ENCODE measurements at places on chromosomes 5 and 9. TPM values are rescaled to one million over a fixed set of nuclear protein-coding genes. Genes with fewer than 3 reads are reported as not detected.

- no peak for DNase-seq
These were observed 173.5 kb downstream of the SLIT3 start for GRCh38 chr5:169127431-169127830.

- DNase-seq: no peak
These were observed 601.1 kb downstream of the TLR4 start for GRCh38 chr9:118305331-118305730.

GRCh38 chr9:14453286-14453685 is 139.3 kb upstream of the NFIB start:
- DNase-seq: no peak

DNA sequence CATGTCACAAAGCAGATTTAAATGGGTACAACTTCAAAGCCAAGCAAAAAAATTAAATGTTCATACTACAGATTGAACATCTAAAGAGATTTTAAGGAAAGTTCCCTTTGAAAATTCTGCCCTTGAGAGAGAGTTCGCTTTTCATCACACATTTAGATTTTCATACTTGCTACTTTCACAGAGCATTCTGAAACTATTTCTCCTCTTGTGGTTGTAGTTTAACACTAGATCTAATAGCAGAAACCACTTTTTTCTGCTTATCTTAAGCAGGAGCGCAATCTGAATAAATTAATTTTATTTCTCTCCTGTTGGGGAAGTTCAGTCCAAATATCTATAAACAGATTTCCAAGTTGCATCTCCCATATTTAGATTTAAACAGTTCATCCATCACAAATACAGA is 173.3 kb upstream of the RASA1 start:
- no peak for DNase-seq

- DNase-seq: no peak
These were observed 279.4 kb downstream of the BNC2 start for GRCh38 chr9:16591092-16591491.

- DNase-seq: no peak
These were observed 8.5 kb upstream of the ACSL6 start for GRCh38 chr5:132019857-132020555.

DNA sequence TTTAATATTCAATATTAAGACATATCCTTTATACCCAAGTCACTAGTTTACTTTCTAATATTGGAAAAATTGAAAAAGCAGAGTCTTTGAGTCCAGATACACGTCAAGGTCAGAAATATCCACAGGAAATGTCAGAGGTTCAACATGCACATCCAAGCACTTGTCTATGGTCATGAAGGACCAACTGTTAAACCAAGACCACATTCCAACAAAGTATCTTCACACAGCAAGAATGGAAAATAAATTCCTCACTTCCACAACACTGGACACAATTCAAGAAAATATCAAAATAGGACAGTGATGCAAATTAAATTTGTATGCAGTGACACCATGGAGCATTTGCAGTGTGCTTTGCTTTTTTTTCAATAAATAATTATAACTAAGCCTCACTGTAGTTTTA is 142.5 kb downstream of the GABRB2 start:
- DNase-seq: no peak

- DNase-seq: no peak
These were observed 60.5 kb upstream of the PITX1 start for GRCh38 chr5:135094339-135095051.

DNA sequence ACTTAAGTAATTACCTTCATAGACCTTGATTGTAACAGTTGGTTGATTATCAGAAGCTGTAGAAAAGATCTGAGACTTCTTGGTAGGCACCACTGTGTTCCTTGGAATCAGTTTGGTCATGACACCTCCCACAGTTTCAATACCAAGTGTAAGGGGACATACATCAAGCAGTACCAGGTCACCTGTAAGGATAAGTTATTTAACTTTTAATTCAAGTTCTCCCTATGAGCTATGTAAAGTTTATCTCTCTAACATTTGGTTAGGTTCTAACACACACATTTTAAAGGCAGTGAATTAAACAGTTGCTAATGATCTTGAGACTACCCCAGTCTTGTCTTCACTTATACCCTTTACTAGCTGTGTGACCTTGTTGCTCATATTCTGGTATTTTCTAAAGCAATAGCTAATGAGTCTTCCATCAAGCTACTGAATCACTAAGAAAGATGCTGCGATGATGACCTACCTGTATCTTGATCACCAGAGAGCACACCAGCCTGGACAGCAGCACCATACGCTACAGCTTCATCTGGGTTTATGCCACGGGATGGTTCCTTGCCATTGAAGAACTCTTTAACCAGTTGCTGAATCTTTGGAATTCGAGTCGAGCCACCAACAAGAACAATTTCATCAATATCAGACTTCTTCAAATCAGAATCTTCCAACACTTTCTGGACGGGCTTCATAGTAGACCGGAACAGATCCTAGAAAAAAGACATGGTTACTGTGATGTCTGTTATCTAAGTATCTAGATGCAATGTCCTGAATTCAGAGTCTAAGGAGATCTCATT is 2.8 kb downstream of the HSPA5 start:
- no peak for DNase-seq

DNA sequence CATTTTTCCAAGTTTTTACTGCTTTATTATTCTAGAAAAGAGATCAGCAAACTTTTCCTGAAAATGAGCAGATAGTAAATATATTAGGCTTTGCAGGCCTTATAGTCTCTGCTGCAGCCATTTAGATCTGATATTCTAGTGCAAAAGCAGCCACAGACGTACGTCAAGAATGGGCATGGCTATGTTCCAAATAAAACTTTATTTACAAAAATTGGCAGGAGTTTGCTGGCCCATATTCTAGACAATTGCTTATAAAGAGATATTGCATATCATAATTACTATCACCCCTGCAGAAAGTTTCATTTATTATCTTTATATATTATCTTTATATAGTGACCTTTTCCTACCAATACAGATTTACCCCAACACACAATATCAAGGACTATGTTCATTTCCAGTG is 161.9 kb upstream of the ACOT12 start:
- no peak for DNase-seq

DNA sequence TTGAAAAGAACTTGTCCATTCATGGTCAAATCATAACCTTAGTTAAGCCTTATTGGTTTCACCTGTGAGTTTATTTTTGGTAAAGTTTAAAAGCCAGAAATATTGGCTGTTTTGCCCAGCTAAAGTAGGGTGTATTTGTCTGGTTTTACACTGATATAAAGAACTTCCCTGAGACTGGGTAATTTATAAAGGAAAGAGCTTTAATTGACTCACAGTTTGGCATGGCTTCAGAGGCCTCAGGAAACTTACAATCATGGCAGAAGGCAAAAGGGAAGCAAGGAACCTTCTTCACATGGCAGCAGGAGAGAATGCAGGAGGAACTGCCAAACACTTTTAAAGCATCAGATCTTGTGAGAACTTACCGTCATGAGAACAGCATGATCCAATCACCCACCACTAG is 55.3 kb downstream of the JAKMIP2 start:
- no peak for DNase-seq

DNA sequence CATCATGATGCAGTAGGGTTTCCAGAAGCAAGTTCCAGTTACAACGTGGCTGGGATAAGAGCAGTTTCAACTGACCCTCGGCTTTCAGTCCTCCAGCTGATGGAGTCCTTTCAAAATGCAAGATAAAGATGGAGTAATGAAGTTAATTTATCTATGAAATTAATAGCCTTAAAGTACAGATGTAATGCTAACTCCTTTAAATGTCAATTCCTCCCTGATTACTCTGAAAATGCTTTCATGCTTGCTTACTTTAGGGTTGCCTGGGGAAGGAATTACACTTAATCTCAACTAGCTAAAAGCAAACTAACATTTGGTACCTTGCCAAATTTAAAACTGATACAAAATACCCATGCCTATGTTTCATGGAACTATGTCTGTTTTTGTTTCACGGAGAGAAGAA is 178.4 kb downstream of the KIAA0825 start:
- DNase-seq: no peak

The HMCN2 gene
- under 0.01 TPM for total RNA-seq

The ANKDD1B gene
- 0.44 TPM for total RNA-seq

The CTXN3 gene
- total RNA-seq: not detected

The SARDH gene
- total RNA-seq: 2.7 TPM

The B4GALT1 gene
- 16.9 TPM for total RNA-seq

The ZNF454 gene
- total RNA-seq: not detected

The BTNL3 gene
- total RNA-seq: not detected
